ENCODE measurements at places on chromosomes 2 and 18.

DNA sequence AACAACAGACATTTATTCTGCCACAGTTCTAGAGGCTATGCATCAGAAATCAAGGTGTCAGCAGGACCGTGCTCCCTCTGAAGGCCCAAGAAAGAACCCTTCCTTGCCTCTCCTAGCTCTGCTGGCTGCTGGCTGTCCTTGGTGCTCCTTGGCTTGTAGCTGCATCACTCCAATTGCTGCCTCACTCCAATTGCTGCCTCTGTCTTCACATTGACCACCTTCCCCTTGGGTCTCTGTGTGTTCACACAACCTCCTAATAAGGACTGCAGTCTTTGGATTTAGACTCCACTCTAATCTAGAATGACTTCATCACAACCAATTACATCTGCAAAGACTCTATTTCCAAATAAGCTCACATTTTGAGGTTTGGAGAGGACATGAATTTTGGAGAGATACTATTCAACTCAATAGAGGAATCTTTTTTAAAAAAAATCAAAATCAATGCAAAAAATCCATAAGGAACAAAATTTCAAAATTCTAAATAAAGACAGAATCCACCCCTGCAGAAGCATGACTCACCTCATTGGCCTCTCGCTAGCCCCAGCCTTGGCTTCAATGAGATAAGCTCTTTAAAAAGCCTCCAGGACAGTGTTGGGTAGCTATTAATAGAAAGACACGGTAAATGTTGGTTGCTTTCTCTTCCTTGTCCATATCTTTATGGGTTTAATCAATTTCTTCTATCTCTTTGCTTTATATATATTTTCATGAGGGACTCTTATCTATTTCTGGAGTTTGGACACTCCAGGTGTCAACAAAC is 267.6 kb upstream of the MGAT5 start:
- DNase-seq = peak; percentile 19

DNA sequence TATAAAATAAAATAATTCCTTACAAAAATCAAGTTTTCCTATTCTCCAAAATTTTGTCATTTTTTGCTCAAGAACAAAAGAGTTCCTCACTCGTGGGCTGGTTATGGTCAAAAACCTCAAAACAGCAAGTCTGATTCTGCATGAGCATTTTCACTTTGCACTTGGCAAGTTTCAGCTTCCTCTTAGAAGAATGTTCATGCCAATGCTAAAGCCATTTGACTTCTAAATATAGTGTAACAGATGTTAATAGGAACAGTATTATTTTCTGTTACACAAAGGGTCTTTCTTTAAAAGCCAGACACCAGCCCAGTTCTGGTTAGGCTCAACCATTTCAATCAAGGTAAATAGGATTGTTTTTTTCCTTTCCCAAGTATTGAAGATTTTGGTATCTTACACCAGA is 261.3 kb upstream of the CCDC68 start:
- no peak for DNase-seq

DNA sequence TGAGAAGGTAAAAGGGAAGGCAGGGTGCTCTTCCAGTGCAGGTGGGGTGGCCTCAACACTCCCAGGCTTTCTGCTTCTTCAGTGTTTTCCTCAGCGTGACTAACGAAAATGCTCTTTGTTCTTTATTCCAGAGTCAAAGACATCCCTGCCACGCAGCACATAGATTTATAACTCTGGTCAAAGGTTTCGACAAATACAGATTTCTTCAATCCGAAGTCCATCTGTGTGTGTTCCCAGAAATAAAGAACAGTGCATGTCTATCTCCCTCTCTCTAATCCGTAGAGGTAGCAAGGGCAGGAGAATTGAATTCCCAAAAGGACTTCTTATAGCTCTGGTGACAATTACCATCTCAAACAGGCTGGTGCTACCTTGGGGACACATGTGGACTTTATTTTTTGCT is 26.4 kb upstream of the TDRD15 start:
- DNase-seq = no peak

- no peak for DNase-seq
These were observed 84.9 kb downstream of the METTL4 start for GRCh38 chr18:2486426-2486825.

- no peak for DNase-seq
These were observed 678.0 kb downstream of the ARHGAP15 start for GRCh38 chr2:143807192-143807591.

GRCh38 chr2:230811508-230811907 is 53.2 kb upstream of the ITM2C start:
- no peak for DNase-seq

DNA sequence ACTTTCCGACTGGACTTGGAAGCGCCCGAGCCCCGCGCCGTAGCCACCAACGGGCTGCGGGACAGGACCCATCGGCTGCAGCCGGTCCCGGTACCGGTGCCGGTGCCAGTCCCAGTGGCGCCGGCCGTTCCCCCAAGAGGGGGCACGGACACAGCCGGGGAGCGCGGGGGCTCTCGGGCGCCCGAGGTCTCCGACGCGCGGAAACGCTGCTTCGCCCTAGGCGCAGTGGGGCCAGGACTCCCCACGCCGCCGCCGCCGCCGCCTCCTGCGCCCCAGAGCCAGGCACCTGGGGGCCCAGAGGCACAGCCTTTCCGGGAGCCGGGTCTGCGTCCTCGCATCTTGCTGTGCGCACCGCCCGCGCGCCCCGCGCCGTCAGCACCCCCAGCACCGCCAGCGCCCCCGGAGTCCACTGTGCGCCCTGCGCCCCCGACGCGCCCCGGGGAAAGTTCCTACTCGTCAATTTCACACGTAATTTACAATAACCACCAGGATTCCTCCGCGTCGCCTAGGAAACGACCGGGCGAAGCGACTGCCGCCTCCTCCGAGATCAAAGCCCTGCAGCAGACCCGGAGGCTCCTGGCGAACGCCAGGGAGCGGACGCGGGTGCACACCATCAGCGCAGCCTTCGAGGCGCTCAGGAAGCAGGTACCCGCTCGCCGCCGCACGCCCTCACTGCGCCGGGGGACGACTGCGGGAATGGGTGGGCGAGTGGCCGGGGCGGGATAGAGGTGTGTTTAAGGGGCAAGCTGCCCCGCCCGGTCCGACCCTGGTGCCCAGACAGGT is 713 bp downstream of the ATOH8 start:
- peak; percentile 65 for DNase-seq

DNA sequence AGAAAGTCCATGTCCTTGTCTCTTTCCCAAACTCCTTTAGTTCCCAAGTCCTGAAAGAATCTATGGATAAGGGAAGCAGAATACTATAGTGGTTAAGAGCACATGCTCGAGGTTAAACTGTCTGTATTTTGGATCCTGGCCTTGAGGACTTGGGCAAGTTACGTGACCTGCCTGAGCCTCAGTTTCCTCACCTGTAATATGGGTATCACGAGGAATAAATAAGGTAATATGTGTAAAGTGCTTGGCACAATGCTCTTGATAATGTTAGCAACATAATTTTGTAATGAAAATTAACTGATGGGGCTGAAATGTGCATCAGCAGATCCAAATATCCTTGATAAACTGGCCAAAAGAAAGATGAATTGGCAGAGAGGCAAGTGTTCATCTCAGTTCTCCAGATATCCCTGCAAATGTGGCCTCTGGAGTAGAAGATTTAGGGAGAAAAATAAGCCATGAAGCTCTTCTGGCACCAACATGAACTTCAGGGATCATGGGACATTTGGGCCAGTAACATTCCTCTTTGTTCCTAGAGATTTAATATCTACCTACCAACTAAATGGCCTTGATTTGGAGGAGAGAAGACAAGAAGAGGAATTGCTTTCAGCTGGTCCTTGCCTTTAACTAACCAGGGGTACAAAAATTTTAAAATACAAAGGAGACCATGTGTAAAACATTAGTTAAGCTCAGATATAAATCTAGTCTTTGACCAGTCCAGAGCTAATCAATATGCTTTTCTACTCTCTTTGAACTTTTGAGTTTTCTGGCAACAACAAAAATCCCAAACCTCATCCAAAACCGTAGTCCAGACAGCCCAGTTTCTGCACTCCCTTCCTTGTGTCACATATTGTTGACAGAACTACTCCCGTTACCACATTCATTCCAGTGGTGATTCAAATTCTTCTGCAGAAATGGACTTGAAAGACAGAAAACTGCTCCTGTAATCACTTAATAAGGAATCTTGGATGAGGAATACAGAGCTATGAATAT is 52.7 kb upstream of the EML4 start:
- no peak for DNase-seq

- no peak for DNase-seq
These were observed 15.6 kb downstream of the PDE6D start for GRCh38 chr2:231765496-231765929.

DNA sequence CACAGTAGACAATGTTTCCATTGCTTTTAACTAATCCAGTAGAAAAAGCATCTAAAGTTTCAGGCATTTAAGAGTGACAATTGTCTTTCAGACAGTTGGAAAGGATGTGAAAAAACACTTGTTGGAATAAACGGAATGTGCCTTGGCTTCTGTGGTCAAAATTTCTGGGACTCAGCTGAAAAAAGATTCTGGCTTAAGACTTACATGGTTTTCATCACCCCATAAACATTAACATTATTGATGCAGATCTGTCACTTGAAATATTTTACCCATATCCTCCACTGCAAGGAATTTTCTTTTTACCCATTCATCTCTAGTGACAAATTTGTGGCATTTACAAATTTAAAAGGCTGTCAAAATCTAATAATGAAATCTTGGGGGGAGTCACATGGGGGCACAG is 166.0 kb downstream of the SRBD1 start:
- no peak for DNase-seq

- no peak for DNase-seq
These were observed 127.0 kb upstream of the NPAS2 start for GRCh38 chr2:100692906-100693305.

DNA sequence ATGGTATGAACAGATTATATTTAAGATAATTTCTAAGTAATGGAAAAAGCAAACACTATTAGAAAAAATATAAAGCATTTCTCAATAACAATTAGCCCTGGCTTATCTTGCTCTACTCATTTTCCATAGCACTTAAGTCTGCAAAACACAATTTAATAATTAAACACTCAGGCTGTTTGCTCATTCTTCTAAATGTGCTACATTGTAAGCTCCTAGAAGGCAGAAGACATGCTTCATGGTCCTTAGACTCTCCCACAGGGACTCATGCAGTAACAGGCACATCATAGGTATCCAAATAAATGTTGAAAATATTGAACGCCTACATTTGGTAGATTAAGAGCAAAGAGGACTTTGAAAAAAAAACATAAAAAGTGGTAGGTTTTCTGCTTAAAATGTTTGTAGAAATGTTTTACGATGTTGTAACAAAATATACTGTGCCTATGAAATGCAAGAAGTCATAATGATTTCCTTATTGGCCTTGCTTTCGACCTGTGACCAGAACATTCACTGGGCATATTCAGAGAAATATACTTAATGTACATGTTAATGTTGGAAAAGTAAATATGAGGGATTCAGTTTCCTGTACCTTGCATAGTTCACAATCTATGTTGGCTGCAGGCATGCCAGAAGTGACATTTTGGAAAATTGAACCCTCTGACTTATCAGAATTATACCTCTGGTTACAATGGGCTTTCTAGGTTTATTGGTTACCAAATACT is 27.2 kb downstream of the G6PC2 start:
- no peak for DNase-seq

- DNase-seq = no peak
These were observed 26.9 kb downstream of the ACADL start for GRCh38 chr2:210198326-210198725.

DNA sequence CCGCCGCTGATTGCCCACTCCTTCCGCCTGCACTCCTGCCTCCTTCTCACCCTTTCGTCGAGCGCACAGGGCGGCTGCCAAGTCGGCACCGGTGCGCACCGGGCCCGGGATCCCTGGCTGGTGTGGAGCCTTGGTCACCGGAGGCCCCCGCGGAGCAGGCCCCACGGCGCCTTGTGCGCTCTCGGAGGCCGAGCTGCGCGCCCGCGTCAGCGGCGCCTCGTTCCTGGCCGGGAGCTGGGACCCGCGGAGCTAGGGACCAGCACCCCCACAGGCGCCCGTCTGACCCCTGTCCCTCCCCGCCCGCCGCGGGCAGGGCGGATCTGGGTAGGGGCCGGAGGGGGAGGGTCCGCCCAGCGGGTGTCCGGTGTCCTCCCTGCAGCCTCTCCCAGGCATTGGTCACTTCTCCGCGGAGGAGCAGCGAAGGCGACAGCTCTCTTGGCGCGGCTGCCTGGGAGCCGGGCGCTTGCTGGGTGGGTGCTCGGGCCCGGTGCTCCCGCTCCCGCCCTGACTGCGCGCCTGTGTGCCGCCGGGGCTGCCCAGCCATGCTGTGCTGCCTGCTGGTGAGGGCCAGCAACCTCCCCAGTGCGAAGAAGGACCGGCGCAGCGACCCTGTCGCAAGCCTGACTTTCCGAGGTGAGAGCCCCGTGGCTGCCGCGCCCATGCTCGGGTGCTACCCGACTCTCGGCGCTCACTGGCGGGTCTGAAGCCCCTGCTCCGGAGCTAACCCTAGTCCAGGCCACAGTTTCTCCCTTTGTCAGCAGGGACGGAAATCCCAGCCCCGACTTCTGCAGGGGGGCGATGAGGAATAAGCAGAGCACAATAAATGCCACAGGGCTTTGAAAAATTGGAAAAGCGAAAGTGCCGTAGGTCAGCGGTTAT is 13.2 kb downstream of the DYSF start:
- peak; percentile 18 for DNase-seq

GRCh38 chr2:105417857-105418436 is 19.1 kb upstream of the FHL2 start:
- DNase-seq = no peak

- no peak for DNase-seq
These were observed 29.3 kb downstream of the EML4 start for GRCh38 chr2:42198466-42198865.

DNA sequence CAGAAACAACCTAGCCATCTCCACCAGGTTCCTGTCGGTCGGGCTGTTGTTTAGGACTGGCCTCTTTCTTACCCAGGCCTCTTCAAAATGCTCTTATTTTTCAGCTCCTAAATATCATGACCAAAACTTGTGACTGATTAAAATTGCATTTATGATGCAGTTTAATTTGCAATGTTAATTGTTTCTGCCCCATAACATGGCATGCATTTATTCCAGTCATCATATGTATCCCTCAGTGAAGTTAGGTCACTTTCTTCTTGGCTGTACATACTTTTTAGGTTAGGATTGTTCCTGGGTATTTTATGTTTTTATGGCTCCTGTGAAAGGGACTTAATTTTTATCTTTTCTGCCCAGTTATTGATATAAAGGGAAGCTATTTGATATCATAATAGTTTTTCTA is 50.6 kb downstream of the CHRNA1 start:
- no peak for DNase-seq

DNA sequence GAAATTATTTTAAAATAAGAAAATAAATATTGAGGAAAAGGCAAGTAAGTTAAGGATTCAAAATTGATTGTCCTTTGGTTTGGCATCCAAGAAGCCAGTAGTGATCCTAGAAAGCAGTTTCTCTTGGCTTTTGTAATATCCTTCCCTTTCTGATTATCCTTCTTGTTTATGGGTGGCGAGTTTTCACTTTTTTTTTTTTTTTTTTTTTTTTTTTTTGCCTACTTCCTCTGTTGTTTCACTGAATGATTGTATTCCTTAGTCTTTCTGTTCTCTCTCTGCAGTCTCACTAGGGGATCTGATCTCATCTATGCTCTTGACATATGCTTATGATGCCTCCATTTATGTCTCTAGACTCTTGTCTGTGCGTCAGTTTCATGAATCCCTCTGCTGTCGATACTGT is 4.2 kb downstream of the NAPG start:
- DNase-seq = no peak

- DNase-seq = no peak
These were observed 3.9 kb upstream of the MYCN start for GRCh38 chr2:15936277-15937104.

All from NCI-H82 (cell line).